ENCODE measurements at places on chromosomes 12 and 14.

GRCh38 chr12:93894391-93895088, 217.4 kb downstream of the CRADD start:
- DNase-seq: peak; percentile 84

DNA sequence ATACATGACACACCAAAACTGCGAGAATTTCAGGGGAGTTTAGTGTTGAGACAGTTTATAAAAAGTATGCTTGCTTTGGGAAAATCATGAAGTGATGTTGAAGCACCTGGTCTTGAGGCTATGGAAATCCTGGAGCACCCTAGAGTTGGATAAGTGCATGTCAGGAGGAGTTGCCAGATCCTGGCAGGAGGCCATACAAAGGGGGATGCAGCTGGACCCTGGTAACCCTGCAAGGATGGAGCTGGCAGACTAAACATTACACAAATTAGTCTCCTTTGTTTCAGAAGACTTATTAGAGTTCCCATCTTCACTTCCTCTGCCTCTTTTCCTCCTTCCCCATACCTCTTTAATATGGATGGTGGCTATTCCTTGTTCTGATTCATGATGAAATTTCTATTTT, 907.0 kb downstream of the BCL11B start:
- DNase-seq: no peak

- no peak for DNase-seq
These were observed 6.2 kb downstream of the DUSP6 start for GRCh38 chr12:89345830-89346740.

GRCh38 chr14:64234877-64235651, 59.1 kb downstream of the ESR2 start:
- DNase-seq: no peak

- DNase-seq: no peak
These were observed 46.2 kb downstream of the SLC38A1 start for GRCh38 chr12:46222636-46223035.

Data from prostate gland (tissue), 2 donors.